ENCODE measurements at places on chromosomes 3 and 15. TPM values are rescaled to one million over a fixed set of nuclear protein-coding genes. Genes with fewer than 3 reads are reported as not detected.

The GRAMD1C gene
- 21.0 TPM for total RNA-seq

DNA sequence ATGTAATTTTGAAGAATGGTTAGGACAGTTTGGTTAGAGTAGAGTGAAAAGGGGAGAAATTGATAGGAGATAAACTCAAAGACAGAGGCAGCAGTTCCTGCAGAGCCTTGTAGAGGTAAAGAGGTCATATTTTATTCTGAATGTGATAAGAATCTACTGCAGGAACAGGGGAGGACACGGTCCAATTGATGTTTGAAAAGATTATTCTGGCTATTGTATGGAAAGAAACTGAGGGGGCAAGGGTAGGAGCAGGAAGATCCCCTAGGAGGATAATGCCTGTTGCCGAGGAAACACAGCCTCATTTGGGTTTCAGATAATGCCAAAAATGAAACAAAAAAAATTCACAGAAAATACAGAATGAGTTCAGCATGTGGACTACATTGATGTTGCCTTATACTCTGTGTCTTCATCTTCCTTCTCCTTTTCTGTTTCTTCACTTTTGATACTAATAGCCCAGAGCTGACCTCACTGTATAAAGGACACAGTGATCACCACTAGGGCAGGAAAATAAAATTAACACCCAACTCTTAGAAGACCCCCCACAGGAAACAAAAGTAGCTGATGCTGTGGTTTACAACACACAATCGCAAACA is 454.6 kb upstream of the UBE2E2 start:
- no peaks in the 10 kb centered on the region for H3K4me1 ChIP-seq
- H3K36me3 ChIP-seq = no peaks in the 10 kb centered on the region
- no peaks in the 10 kb centered on the region for H3K27me3 ChIP-seq
- no peak overlapping the region for H3K4me3 ChIP-seq
- no peak overlapping the region for H3K27ac ChIP-seq

GRCh38 chr3:170151536-170151935 is 30.0 kb downstream of the PHC3 start:
- H3K27me3 ChIP-seq = no peaks in the 10 kb centered on the region
- no peak overlapping the region for H3K4me3 ChIP-seq
- no peak overlapping the region for H3K27ac ChIP-seq
- no peak for DNase-seq

- H3K4me3 ChIP-seq = no peak overlapping the region
- no peak for DNase-seq
- no peak overlapping the region for H3K27ac ChIP-seq
- H3K4me1 ChIP-seq = no peaks in the 10 kb centered on the region
Measured at GRCh38 chr15:61712129-61712759, 348.0 kb downstream of the VPS13C start.

DNA sequence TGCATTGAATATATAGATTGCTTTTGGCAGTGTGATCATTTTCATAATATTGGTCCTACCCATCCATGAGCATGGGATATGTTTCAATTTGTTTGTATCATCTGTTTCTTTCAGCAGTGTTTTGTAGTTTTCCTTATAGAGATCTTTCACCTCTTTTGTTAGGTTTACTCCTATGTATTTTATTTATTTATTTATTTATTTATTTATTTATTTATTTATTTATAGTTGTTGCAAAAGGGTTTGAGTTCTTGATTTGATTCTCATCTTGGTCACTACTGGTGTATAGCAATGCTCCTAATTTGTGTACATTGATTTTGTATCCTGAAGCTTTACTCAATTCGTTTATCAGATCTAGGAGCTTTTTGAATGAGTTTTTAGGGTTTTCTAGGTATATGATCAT is 478.2 kb downstream of the UNC13C start:
- H3K27me3 ChIP-seq = no peaks in the 10 kb centered on the region
- DNase-seq = no peak
- no peaks in the 10 kb centered on the region for H3K36me3 ChIP-seq
- H3K4me3 ChIP-seq = no peak overlapping the region
- H3K4me1 ChIP-seq = no peaks in the 10 kb centered on the region

DNA sequence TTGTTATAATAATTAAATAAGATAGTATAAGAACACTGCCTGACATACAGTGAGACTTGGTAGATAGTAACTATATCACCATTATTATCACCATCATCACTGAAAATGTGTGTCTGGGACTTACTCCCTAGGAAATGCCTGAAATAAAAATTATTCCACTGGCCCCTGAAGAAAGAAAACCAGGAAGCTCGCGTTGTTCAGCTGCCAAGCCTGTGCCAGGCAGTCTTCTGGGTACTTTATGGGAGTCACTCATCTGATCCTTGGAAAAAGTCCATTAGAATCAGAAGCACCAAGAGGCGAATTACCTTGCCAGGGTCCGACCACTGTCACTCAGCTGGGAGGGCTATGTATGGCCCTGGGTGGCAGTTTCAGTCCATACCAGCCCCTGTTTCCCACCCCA is 220.3 kb upstream of the TPM1 start:
- peaks cover 3% of the 10 kb centered on the region for H3K36me3 ChIP-seq

The GRM7 gene
- total RNA-seq = 0.16 TPM

DNA sequence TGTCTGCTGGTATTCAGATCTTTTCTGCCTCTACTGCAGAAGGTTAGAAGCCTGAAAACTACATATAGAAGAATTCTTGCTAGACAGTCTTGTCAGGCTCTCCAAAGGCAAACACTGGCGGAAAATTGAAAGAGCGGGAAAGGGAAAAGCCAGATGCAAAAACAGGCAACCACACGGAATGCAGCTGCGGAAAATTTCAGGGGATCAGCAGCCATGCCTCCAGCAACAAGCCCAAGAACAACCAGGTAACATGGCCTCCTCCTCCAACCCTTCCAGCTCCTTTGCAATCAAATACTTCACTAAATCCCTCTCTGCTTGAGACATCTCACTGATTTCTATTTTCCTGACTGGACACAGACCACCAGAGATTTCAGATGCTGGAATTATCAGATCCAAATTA is 9.6 kb downstream of the UBP1 start:
- H3K4me3 ChIP-seq = no peak overlapping the region
- no peaks in the 10 kb centered on the region for H3K4me1 ChIP-seq
- no peak for DNase-seq
- H3K36me3 ChIP-seq = no peaks in the 10 kb centered on the region
- no peaks in the 10 kb centered on the region for H3K27me3 ChIP-seq

The SUSD5 gene
- 13.8 TPM for total RNA-seq

GRCh38 chr3:53624061-53624857 is 129.8 kb downstream of the CACNA1D start:
- no peaks in the 10 kb centered on the region for H3K4me1 ChIP-seq
- DNase-seq = no peak
- no peak overlapping the region for H3K4me3 ChIP-seq
- no peaks in the 10 kb centered on the region for H3K36me3 ChIP-seq
- H3K27me3 ChIP-seq = no peaks in the 10 kb centered on the region

The SCN5A gene
- 0.72 TPM for total RNA-seq

- no peaks in the 10 kb centered on the region for H3K36me3 ChIP-seq
- H3K4me3 ChIP-seq = no peak overlapping the region
- no peak overlapping the region for H3K27ac ChIP-seq
- H3K4me1 ChIP-seq = no peaks in the 10 kb centered on the region
- no peaks in the 10 kb centered on the region for H3K27me3 ChIP-seq
- no peak for DNase-seq
Measured at GRCh38 chr3:137259089-137259488, 301.3 kb downstream of the IL20RB start.

DNA sequence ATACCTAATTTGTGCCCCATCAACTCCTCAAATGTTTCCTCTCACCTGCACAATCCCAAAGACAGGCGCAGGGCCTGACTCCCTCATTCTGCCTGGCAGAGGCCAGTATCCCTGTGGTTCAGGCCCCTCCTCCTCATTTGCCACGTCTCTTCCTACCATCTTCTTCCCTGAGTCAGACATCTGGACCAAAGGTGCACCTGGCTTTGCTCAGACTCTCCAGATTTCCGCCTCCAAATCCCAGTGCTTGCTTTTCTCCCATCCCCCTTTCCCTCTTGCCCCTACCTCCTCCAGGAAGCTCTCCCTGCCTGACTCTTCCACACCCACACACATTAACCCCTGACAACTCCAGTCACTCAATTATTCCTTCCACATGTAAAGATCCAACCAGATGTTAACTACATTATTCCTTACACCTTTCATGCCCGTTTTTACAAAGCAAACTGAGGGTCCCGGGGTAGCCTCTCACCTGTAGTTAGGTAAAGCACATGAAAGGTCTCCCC is 19.6 kb downstream of the SEMA7A start:
- DNase-seq = no peak
- no peaks in the 10 kb centered on the region for H3K27me3 ChIP-seq
- no peaks in the 10 kb centered on the region for H3K4me1 ChIP-seq
- no peak overlapping the region for H3K27ac ChIP-seq
- no peak overlapping the region for H3K4me3 ChIP-seq

The SLC22A13 gene
- total RNA-seq = 0.16 TPM

- no peaks in the 10 kb centered on the region for H3K36me3 ChIP-seq
- no peak for DNase-seq
- H3K4me3 ChIP-seq = no peak overlapping the region
- no peaks in the 10 kb centered on the region for H3K4me1 ChIP-seq
- no peak overlapping the region for H3K27ac ChIP-seq
- no peaks in the 10 kb centered on the region for H3K27me3 ChIP-seq
Measured at GRCh38 chr3:27244374-27244773, 124.8 kb downstream of the NEK10 start.

GRCh38 chr3:14177580-14178246 is 688 bp downstream of the XPC start:
- H3K27me3 ChIP-seq = no peaks in the 10 kb centered on the region
- H3K27ac ChIP-seq = peak overlapping the region; percentile 93
- H3K4me1 ChIP-seq = peaks cover 9% of the 10 kb centered on the region
- no peak for DNase-seq
- H3K4me3 ChIP-seq = peak overlapping the region; percentile 79

The ITPKA gene
- 0.66 TPM for total RNA-seq

DNA sequence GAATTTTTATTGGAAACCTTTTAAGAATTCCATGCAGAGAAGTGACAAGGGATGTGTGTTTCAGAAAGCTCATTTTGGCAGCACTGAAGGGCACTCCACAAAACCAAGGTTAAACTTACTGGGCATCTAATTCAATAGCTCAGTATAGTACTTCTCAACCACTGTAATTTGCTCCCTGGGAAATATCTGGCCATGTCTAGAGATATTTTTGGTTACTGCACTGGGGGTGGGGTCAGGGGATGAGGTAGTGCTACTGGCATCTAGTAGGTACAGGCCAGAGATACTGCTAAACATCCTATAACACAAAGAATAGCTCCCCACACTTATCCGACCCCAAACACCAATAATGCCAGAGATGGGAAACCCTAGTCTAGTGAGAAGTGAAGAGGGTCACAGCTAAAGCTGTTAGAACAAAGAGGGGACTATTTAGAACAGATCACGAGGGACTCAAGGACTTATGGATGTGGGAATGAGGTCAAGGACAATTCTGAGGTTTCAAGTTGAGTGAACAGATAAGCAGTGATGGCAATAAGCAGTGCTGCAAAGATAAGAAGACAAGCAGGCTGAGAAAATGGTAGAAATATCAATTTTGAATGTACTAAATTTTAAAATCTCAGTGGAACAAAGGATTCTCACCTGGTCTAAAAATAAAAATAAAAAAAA is 3.2 kb downstream of the MRPL46 start:
- DNase-seq = no peak
- peaks cover 15% of the 10 kb centered on the region for H3K4me1 ChIP-seq
- no peak overlapping the region for H3K27ac ChIP-seq
- no peaks in the 10 kb centered on the region for H3K27me3 ChIP-seq

DNA sequence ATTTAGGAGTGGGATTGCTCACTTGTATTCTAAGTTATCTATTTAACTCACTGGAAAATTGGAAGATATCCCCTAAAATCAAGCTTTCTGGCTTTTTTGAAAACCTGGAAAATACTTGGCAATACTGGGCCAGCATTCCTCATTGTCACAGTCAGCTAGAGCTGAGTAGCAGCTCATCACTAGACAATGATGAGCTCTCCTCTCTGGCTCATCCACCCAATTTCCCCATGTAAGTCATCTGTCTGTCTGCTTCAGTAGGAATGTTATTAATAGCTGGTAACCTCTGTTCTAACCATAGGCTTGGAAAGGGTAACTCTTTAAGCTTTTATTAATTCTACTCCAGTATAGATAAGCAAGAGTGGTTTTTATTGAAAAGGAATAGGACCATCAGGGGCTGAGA is 39.7 kb upstream of the PIK3R4 start:
- no peak overlapping the region for H3K27ac ChIP-seq
- H3K36me3 ChIP-seq = no peaks in the 10 kb centered on the region
- no peaks in the 10 kb centered on the region for H3K4me1 ChIP-seq

DNA sequence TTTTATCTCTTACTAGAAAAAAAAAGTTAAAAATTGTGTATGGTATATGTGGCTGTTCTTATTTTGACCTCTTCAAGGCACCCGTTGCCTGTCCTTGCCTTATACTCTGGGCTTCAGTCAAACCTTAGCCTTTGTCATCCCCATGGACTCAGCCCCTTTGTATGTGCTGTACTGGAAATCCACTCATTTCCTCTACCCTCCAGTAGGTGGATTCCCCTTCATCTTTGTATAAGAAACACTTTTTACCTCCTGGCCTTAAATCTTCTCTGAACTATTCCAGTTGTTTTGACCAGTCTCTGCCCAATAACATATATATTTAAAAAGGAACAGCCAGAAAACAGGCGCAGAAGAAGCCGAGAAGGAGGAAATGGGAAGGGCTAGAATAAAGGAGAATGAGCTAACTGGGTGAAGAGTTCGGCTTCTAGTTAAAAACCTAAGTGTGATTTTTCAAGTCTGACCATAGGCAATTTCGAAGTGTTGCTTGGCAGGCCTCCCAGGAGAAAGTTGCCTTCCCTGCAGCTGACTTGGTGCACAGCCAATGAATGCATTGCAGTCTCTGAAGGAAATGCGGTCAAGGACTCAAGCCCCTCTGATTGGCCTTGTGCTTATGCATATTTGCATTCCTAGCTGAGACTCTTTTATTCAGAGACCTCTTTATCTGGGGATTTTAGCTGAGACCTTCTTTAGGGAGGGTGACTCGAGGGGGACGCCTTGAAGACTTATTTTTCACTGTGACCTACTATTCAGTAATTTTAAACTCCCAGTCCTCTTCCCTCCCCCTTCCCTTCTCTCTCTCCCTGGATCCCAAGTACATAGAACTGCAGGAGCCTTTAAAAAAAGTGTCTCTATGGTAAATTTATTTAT is 277.4 kb downstream of the ROBO1 start:
- H3K4me3 ChIP-seq = no peak overlapping the region
- no peaks in the 10 kb centered on the region for H3K27me3 ChIP-seq
- H3K4me1 ChIP-seq = no peaks in the 10 kb centered on the region
- no peak overlapping the region for H3K27ac ChIP-seq
- peak; percentile 68 for DNase-seq

- peak; percentile 41 for DNase-seq
- no peak overlapping the region for H3K27ac ChIP-seq
- no peaks in the 10 kb centered on the region for H3K36me3 ChIP-seq
- H3K4me3 ChIP-seq = no peak overlapping the region
Measured at GRCh38 chr3:24608701-24609390, 114.2 kb upstream of the THRB start.

All from kidney (tissue), 22 donors.